CD4-positive, alpha-beta T cell treated with Interleukin-12 subunit alpha and Interleukin-12 subunit beta, for 1 hour (primary cell): ENCODE measurements at places on chromosomes 4 and X.

DNA sequence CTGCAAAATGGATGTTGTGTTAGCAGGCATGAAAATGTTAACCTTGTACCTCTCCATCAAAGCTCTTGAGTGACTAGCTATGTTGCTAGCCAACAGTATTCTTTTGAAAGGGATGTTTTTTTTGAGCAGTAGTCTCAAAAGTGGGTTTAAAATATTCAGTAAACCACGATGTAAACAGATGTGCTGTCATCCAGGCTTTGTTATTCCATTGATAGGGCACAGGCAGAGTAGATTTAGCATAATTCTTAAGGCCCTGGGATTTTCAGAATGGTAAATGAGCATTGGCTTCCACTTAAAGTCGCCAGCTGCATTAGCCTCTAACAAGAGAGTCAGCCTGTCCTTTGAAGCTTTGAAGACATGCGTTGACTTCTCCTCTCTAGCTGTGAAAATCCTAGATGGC lies 18.4 kb downstream of the FGF2 start:
- no peak for DNase-seq

GRCh38 chrX:129099207-129099606 lies 424.1 kb downstream of the SMARCA1 start:
- no peak for DNase-seq

GRCh38 chr4:70997036-70997435 lies 3.6 kb downstream of the DCK start:
- no peak for DNase-seq

GRCh38 chr4:14568351-14568750 lies 433.9 kb upstream of the CPEB2 start:
- DNase-seq = no peak

DNA sequence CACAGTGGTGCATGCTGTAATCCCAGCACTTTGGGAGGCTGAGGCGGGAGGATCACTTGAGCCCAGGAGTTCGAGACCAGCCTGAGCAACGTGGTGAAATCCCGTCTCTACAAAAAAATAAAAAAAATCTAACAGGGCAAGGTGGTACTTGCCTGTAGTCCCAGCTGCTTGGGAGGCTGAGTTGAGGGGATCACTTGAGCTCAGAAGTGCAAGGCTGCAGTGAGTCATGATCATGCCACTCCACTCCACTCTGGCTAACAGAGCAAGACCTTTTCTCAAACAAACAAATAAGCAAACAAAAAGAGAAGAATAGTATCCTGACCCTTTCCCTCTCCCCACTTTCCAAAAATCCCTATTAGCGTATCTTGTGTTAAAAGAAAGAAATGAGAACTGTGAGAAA lies 52.7 kb downstream of the NPY1R start:
- no peak for DNase-seq

GRCh38 chr4:23788027-23788426 lies 101.8 kb downstream of the PPARGC1A start:
- DNase-seq = no peak

DNA sequence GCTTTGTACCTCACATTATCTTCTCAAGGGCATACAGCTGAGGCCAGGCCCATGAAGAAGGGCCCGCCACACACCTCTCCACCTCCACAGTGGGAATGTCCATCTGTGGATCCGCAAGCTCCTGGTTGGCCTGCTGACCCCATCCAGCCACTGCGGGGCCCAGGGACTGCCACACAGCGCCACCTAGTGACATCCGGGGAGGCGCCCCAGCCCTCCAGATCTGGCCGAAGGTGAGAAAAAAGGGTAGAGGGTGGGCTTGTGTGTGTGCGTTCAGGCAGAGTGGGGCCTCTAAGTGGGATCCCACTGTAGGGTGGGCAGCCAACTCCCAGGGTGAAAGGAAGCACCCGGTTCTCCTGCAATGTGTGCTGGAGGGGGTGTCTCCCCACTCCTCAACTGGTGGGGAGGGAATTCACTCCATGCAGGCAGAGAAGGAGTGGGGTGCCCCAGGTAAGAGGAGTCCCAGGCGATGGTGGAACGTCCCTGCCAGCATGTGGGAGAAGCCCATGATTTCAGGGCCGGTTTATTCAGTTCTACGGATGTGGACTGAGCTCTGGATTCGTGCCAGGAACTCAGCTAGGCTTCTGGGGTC lies 117.3 kb downstream of the ENPP6 start:
- DNase-seq = no peak

DNA sequence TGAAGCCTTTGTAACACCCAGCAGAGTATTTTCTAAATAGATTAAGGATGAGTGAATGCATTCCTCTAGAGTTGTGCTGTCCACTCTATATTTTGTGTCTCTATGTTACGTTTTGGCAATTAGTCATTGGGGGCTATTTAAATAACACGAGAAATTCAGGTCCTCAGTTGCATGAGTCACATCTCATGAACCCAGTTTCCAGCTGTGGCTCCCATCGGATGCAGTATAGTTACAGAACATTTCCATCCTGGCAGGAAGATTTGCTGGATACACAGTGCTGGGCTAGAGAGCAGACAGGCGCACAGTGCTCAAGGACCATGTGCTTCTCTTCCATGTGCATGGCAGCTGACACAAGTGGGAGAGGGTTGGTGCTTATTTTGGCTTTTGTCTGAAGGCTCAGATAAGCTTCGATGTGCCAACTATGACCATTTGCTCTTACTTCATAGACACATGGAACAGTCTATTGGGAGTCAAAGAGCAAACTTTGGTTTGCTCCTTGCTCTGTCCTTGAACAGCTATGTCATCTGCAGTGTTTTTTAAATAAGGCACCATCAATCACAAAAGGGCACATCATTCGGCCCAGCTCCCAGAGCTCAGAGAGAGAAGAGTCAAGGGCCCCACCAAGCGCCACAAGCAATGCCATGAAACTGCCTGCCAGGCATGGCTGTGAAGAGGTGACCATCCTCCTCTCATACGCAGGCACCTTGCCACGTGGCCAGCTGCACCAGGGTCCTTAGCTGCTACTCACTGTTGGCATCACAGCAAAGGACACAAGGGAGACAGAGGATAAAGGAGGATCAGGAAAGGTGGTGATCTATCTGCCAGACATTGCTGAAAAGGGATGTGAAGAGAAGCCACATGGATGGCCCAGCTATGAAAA lies 8.1 kb upstream of the STS start:
- no peak for DNase-seq

DNA sequence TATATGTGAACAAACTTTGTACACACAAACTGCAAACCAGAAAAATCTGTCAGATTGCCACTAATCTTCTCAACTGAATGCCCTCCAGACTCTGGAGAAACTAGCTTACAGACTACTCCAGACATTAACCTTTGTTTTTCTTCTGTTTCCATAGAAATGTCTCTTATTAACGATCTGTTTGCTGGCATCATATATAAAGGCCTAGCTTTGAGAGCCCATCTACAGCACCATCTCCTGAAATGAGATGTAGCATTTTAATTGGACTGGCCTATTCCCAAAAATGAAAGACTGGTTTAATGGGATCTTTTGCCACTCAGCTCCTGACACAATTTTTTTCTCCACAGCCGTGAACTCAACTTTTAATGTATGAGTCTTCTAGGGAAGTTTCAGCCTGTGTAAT lies 266.0 kb upstream of the IL1RAPL1 start:
- DNase-seq = no peak

DNA sequence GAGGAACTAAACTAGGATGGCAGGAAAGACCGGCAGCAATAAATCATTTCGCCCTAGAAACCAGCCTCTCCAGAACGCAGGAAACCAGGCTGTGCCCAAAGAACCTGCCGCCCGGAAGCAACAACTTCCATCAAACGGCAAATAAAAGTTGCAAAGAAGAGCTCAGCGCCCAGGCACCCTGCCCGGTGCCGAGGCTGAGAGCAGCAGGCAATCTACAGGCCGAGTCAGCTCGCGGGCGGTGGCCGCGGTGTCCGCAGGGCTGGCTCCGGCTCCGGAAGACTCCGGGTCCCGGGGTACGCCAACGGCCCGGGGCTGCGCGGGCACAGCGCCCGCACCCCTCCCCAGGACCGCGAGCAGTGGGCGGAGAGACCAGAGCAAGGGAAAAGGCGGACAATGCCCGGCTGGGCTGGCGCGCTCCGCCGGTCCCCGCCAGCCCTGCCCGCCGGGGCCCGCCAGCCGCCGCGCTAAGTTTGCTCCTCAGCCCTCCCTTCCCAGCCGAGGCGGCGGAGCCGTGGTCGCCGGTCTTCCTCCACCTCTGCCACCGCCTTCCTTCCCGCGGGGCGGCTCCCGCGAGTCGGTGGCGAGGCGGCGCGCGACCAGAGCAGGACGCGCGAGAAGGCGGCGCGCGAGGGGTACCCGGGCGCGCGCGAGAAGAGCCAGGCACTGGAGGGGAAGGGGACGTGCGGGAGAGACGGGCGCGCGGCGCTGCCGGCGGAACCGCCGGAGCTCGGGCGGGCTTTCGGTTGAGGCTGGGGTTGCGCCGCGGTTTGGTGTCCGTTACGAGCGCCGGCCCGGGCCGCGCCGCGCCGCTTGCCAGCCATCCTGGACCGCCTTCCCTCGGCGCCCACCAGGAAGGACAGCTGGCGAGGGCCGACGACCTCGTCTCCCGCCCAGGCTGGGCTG lies 733 bp downstream of the FRYL start:
- peak; percentile 77 for DNase-seq

DNA sequence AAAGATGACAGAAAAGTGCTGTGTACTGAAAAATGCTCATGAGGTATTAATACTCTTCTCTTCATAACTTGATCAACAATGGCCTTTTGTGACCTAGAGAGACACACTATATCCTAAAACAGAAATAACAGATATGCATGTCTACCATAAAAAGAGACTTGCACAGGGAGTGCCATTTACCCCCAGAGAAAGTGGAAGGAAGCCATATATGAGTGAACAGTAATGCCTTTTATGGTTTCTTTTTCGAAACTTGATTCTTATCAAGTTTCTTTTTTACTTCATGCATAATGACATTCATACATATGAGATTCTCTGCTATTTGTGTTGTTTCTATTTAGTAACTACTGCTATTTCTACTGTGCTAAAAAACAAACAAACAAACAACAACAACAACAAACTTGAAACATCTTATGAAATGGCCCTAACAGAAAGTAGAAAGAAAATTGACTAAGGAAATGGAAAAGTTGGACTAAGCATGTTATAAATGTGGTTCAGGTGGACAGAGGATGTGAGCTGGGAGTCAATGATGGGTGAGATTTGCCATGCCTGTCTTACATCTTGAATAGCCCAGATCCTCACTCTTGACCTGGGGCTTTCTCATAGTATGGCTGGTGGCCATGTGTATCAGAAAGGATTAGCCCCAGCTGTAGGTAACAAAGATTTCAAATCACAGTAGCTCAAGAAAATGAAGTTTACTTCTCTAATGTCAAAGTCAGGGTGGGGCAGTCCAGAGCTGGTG lies 43.8 kb downstream of the GEMIN8 start:
- no peak for DNase-seq

DNA sequence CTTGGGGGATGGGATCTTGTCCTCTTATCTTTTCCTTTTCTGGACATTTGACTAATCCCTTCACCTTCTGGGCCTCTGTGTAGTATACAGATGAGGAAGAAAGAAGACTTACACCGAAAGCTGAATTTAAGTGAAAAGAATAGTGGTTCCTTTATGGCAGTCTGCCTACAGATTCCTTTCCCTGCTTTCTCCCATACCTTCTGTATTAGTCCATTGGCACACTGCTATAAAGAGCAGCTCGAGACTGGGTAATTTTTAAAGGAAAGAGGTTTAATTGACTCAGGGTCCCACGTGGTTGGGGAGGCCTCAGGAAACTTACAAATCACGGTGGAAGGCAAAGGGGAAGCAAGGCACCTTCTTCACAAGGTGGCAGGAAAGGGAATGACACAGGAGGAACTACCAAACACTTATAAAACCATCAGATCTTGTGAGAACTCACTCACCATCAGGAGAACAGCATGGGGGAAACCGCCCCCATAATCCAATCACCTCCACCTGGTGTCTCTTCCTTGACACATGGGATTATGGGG lies 34.0 kb upstream of the CD38 start:
- no peak for DNase-seq

GRCh38 chr4:2079006-2079405 lies 19.9 kb downstream of the NAT8L start:
- DNase-seq = no peak

DNA sequence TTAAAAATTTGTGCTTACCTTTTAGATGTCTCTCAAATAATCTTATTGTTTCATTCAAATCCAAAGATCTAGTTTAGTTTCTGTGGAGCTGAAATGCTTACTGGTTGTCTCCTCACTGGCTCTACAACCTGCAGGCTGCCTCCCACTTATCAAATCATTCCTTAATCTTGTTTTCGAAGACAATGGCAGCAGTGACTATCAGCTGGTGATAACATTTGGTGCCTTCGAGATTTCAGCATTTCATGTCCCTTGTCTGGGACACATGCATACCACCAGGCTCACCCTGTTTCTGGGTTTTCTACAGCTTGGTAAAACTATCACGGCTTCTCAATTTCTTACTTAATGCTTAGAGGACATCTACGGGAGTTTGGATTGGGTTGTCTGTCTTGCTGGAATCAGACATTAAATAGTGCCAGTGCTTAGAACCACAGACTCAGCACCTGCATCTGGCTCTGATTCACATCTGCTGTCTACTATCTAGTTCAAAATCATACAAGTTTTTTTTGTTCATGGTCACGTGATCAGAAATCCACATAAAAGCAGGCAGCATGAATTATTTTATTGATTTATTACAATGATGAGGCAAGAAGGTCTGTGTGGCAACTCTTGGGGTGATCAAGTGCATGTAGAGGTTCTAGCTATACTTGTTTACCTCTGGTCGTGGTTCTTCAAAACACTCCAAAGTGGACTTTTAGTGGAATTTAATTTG lies 32.0 kb upstream of the SMARCAD1 start:
- DNase-seq = no peak

DNA sequence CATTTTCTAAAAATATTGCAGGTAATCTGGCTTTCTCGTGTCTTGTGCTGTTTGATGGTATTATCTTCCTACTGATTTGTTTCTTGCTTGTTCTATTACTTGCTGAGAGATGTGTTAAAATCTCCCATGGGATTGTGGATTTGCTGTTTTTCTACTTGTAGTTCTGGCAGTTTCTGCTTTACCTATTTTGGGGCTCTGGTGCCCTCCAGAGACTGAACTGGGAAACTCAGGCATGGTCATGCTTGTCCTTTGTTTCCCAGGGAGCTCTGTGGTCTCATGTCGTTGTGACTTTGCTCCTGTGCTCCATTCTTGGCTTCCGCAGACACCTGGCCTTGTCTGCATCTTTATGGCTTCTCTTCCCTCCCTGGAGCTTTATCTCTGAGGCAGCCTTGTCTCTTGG lies 39.5 kb downstream of the NSD2 start:
- peak; percentile 29 for DNase-seq

GRCh38 chr4:153438916-153439756 lies 27.0 kb upstream of the TMEM131L start:
- peak; percentile 57 for DNase-seq

DNA sequence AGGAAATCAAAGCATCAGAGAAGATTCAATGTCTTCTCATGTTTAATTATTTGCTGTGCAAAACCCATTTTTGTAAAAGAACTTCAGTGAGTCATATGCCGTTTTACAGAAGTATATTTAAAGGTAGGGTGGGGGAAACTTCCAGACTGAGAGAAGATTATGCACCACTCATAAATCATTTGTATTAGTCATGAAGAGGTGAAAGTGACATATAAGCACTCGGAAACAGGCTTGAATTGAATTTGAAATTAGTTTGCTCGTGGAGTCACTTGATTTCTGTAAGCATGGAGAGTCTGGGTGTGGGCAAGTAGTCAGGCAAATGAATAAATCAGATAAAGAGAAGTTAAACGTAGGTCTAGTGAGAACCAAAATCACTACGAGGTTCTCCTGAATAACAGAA lies 335.1 kb downstream of the ANK2 start:
- no peak for DNase-seq

- no peak for DNase-seq
These were observed 34.7 kb downstream of the TMPRSS11A start for GRCh38 chr4:67928546-67928945.
